Daoy (cell line): ENCODE measurements at places on chromosomes 4 and X. TPM values are rescaled to one million over a fixed set of nuclear protein-coding genes. Genes with fewer than 3 reads are reported as not detected.

DNA sequence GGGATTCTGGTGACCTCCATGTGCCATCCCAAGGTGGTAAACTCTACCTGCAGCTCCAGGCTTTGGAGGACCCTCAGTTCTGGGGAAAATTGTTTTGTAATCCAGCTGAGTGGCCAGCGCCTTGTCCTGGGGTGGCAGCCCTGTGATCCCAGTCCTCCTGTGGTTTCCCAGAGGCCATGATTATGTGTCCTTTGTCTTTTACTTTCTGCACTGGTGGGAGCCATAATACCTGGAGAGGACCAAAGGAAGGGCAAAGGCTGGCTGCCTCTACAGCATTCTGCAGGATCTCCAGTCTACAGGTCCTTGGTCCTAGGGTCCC is 64.0 kb downstream of the NBDY start:
- DNase-seq, result no peak

- DNase-seq, result no peak
These were observed 29.0 kb upstream of the SMIM14 start for GRCh38 chr4:39667706-39668105.

CISD2 gene
- total RNA-seq, result 28.8 and 69.4 TPM in 2 replicates

- no peak for DNase-seq
These were observed 13.2 kb upstream of the CCSER1 start for GRCh38 chr4:90113881-90114457.

DNA sequence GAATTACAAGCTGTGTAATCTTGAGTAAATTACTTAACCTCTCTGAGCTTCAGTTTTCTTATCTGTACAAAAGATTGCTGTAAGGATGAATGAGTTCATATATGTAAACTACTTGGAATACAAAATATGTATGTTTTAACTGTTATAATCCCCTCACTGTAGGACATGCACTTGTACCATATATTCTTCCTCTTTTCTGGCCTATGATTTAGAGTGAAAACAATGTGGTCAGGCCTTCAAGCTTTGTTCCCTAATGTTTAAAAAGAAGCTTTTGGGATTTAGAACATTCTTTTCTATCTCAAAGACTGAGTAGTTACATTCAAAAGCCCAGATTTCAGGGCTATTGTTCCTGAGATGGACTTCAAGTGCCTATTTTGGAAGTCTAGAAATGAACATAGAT is 26.7 kb upstream of the GPRIN3 start:
- no peak for DNase-seq

GRCh38 chrX:110157444-110157843 is 154.5 kb downstream of the TMEM164 start:
- DNase-seq, result no peak

- no peak for DNase-seq
These were observed 1.5 kb upstream of the CTAG2 start for GRCh38 chrX:154654925-154655324.

DNA sequence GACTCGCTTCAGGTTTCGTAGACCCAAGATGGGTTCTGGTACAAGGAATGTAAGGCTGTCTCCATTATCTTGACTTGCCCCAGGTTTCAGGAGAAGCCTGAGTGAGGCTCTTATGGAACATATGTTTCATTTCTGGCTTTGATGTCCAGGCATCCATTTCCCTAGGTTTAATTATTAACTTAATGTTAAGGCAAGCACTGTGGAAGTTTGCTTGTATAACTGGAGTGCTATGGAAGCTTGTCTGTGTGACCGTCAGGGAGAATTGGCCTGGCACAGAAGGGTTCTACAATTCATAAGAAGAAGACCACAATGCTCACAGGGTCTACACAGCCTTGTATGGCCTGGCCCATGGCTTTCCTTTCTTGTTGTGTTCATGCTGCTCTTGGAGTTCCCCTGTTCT is 47.2 kb upstream of the PPP1R2C start:
- no peak for DNase-seq

GRCh38 chr4:97003715-97004114 is 1139.6 kb downstream of the STPG2 start:
- no peak for DNase-seq

HTR2C gene
- total RNA-seq, result 0.83 and 0.86 TPM in 2 replicates

GRCh38 chr4:110458494-110459266 is 17.3 kb upstream of the ENPEP start:
- DNase-seq, result no peak

TMSB15A gene
- total RNA-seq, result 18.2 and 31.4 TPM in 2 replicates

INTU gene
- 1.3 and 6.6 TPM in 2 replicates for total RNA-seq

DNA sequence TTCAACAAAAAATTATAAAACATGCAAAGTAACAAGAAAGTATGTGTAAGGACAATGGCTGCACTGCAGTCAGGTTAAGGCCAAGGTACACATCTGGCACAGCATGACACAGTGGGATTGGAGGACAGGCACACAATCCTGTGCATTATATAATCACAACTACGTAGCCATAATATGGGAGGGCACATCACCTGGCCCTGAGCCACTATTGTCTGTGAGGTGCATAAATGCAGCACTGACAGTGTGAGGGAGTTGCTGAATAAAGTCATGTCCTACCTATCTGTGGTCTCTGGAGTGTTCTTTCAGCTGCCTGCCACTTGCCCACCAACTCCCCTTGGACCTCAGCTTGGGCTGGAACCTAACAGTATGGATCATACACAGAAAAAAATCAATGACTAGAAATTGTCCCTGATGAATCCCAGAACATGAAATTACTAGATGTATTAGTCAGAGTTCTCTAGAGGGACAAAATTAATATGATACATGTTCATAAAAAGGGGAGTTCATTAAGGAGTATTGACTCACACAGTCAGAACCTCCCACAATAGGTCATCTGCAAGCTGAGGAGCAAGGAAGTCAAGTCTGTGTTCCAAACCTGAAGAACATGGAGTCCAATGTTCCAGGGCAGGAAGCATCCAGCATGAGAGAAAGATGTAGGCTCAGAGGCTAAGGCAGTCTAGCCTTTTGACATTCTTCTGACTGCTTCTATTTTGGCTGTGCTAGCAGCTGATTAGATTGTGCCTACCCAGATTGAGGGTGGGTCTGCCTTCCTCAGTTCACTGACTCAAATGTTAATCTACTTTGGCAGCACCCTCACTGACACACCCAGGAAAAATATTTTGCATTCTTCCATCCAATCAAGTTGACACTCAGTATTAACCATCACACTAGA is 46.4 kb upstream of the KCTD8 start:
- no peak for DNase-seq

GRCh38 chr4:169715826-169716225 is 41.9 kb downstream of the HPF1 start:
- no peak for DNase-seq

DNA sequence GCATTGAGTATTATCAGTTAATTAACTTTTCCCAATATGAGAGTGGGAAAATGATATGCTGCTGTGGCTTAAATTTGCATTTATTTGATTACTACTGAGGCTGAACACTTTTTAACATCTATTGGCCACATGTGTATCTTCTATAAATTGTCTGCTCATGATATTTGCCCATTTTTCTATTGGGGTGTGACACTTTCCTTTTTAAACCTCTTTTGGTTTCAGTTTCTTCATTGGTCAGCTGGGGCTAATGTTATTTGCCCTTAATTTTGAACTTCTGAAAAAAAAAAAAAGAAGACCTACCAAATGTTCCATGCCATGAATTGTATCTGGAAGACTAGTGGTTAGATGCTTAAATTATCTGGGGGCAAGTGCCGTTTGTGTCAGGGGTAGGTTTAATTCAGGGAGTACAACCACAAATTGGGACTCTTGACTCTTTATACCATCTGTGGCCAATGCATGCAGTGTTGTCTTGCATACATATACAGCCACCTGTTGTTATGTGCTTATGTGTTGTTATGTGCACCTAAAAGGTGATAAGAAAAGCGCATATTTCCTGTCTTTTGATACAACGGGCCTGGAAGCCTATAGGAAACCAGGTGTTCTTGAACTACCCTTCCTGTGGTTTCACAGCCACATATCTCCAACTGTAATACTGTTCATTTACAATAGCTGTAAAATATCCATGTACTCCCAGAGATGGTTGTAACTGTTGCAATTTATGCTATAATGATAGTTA is 49.0 kb downstream of the SH2D1A start:
- no peak for DNase-seq

VAMP7 gene
- total RNA-seq, result 36.7 and 50.5 TPM in 2 replicates

TMPRSS11F gene
- 0.51 and 0.69 TPM in 2 replicates for total RNA-seq

TBC1D9 gene
- 6.1 and 8.5 TPM in 2 replicates for total RNA-seq

DNA sequence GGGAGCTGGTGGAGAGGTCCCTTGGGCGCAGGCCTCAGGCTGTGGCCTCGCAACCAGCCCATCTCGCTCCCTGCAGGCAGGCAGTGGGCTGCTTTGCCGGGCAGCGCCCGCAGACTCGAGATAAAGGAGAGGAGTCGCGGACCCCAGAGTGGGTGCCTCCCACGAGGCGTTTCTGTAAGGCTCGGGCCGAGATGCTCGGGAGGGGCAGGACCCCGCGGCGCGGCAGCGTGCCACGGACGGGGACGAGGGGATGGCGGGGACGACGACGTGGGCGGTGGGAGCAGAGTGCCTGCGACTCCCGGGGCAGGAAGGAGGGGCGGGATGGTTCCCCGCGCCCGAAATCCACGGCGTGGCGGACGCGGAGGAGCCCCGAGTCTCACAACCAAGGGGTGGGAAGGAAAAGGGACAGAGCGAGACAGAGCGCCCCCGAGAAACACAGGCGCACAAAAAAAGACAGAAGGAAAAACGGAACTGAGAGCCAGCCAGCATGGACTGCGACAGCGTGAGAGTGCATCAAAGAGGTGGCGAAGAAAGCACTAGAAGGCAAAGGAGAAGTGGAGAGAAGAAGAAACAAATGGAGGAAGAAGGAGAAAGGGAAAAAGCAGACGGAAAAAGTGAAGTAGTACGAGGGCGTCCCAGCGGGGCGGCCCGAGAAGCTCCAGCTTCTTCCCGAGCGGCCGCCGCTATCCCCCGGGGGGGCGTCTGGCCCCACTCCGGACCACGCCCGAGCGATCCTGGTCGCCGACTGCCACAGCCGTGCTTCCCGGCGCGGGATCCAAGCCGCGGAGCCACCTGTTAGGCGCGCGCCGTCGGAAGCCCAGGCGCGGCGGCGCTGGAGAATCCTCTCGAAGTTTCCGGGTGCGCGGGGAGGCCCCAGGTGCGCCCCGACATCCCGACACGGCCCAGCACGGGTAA is 1.5 kb downstream of the BEND4 start:
- peak; percentile 37 for DNase-seq

DNA sequence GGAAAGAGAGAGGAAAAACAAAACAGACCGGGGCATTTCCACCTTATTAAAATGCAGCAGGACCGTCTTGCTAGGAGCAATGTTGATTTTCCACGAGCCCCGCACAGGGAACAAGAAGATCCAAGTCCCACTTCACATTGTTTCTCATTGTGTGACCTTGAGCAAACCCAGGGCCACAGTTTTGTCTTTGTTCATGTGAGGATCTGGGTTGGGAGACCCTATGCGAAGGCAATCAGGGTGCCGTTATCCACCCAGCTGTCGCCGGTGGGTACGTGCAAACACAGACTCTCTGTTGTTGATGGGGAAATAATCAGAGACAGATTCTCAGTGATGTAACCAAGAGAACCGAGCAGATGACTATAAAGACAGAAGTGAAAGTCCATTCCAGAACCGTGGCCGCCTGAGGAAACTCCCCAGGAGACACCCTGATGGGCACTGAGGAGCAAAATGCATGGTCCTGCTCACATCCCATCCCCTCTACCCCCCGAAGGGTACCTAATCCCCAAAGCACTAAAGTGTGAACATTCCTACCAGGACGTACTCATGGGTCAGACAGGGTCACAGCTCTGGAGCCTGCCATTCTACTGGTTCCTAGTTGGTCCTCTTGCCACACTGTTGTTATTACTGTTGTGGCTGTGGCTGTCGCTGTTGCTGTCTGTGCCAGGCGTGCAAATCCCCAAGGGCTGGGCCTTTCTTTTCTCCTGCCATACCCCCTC is 102.7 kb upstream of the RBPJ start:
- no peak for DNase-seq

DNA sequence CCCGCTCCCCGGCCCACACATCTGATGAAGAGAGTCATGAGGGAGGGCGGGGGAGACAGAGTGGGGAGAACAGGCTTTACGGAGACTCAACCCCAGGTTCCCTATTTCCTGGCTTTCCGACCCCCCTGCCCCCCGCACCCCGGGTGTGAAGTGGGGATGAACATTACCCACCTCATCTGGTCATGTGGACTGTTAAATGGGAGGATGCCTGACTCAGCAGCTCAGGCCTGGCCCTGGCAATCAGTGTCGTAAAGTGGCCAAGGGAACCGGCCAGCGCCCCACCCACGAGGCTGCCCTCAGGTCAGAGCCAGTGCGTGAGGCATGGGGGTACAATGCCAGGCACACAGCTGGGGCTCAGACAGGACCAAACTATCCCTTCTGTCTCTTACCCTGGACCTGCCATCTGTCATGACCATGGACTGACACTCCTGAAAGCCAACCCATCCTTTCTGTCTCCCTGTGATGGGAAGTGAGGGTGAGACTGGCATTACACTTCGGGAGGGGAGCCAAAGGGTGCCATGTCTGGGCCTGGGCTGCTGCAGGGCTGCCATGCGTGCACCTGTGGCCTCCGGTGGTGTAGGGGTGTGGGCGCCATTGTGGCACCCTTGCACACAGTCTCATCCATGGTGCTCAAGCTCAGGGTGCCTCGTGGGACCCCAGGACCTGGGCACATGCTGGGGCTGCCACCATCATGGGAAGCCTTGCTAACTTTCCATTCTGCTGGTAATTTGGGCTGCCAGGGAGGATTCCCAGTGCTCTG is 106.1 kb upstream of the PSAPL1 start:
- DNase-seq, result no peak

HPSE gene
- 2.1 and 4.4 TPM in 2 replicates for total RNA-seq

PCSK1N gene
- total RNA-seq, result 28.7 and 32.1 TPM in 2 replicates

POF1B gene
- not detected in 2 replicates for total RNA-seq

CXXC4 gene
- 0.48 and 0.57 TPM in 2 replicates for total RNA-seq

TMEM192 gene
- total RNA-seq, result 5.4 and 7.3 TPM in 2 replicates

TLR3 gene
- total RNA-seq, result 2.6 and 6.1 TPM in 2 replicates

DNA sequence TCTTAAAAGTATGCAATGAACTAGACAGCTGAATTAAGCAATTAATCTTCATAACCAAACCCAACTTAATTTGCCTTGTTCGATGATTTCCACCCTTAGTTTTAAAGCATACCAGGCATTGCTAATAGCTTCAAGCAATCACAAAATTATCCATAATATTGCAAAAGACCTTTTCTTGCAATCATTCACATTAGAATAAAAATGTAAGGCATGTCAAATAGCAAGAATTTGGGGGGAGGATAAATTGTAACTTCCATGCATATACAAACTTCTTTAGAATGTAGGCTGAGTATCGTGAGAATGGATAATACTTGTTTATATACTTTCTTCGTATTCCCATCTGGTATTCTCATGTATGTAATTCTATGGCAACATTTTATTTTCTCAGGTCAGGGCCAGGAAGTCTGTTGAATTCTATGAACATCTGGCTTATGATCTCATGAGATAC is 28.7 kb upstream of the BMP2K start:
- DNase-seq, result no peak

VCX3B gene
- 0.11 TPM in 1 of 2 replicates, not detected in the other for total RNA-seq
